ENCODE measurements at places on chromosomes 12 and 14. TPM values are rescaled to one million over a fixed set of nuclear protein-coding genes. Genes with fewer than 3 reads are reported as not detected.

DNA sequence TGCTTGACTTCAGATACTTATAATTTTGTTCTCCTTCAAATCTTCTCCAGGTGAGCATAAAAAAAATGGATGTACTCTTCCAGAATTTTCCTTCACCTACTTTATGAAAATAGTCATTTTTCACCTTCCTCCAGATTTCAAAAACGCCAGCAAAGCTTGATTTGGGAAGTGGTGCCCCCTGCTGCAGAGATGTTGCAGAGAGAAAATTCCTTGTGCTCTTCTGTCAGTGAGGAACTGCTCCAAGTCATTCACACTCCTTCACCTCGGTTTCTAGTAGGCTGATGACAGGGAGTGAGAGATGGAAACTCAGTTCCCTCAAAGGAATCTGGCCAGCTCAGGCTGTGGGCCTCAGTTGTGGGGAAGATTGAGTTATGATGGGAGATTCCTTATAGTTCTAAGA, 24.2 kb upstream of the RNASE3 start:
- H3K27me3 ChIP-seq, result no peaks in the 10 kb centered on the region
- H3K4me1 ChIP-seq, result no peaks in the 10 kb centered on the region
- H3K27ac ChIP-seq, result no peak overlapping the region
- no peaks in the 10 kb centered on the region for H3K36me3 ChIP-seq
- no peak for DNase-seq

The RBMS2 gene
- total RNA-seq, result 24.2 TPM

DNA sequence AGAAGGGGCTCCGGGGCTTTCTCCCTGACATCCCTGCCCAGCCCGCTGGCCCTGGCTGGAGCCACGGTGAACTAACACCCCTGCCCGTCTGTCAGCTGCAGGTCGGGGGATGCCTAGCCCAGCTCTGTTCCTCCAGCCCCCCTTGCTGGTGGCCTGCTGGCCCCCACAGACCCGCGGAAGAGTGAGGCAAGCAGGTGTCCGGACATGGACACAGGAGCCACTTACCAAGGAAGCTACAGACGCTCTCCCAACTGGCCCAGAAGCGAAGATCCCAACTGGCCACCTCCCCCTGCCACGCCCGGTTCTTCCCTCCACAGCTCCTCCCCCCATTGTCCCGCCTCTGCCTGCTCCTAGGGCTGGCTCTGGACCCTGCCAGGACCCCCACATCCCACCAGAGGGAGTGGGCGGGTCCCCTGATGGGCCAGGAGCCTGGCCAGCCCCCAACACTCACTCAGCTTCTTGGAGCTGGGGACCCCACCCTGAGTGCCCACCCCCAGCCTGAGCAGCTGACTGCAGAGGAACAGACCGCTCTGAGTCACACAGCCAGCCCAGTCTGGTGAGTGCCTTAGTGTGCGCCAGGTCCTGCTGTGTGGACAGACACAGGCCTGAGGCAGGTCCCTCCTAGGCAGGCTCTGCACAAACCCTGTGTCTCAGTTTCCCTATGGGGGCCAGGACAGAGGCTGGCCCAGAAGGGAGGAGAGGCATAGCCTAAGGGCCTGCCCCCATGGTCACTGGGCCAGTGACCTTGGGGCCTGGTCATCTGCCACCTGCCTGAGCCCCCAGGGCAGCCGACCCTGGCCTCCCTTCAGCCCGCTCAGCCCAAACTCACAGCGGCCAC, 7.7 kb downstream of the AHNAK2 start:
- H3K4me3 ChIP-seq, result peak overlapping the region; percentile 39
- peak; percentile 99 for DNase-seq
- peaks cover 43% of the 10 kb centered on the region for H3K4me1 ChIP-seq
- no peaks in the 10 kb centered on the region for H3K27me3 ChIP-seq

The HSP90AA1 gene
- 193 TPM for total RNA-seq

DNA sequence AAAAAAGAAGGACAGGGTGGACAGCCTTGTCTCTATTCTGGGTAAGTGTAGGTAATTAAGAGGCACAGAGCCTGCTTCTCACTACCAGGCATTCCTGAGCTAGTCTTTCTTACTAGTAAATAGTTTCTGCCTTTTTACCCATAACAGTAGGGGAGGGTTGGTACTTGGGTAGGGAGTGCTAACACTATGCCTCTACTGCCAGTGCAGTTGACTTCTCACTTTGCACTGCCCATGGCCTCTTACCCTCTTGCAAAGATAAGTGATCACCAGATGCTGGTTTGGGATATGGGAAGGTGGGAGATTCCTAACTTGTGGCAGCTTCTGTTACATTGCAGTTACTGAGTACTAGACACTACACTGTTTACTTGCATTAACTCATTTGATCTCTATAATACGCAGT, 11.6 kb downstream of the AHSA1 start:
- no peak overlapping the region for H3K4me3 ChIP-seq
- DNase-seq, result no peak
- no peaks in the 10 kb centered on the region for H3K4me1 ChIP-seq
- peaks cover 9% of the 10 kb centered on the region for H3K27me3 ChIP-seq

- peak overlapping the region; percentile 68 for H3K27ac ChIP-seq
- H3K36me3 ChIP-seq, result no peaks in the 10 kb centered on the region
- H3K4me3 ChIP-seq, result no peak overlapping the region
- no peaks in the 10 kb centered on the region for H3K27me3 ChIP-seq
- DNase-seq, result peak; percentile 92
- H3K4me1 ChIP-seq, result peaks cover 40% of the 10 kb centered on the region
Measured at GRCh38 chr12:645563-646071, 17.6 kb downstream of the NINJ2 start.

GRCh38 chr12:108356835-108357806, 18.0 kb upstream of the CMKLR1 start:
- H3K27me3 ChIP-seq, result no peaks in the 10 kb centered on the region
- peak; percentile 19 for DNase-seq
- no peak overlapping the region for H3K27ac ChIP-seq
- H3K36me3 ChIP-seq, result no peaks in the 10 kb centered on the region
- no peak overlapping the region for H3K4me3 ChIP-seq
- peaks cover 18% of the 10 kb centered on the region for H3K4me1 ChIP-seq

DNA sequence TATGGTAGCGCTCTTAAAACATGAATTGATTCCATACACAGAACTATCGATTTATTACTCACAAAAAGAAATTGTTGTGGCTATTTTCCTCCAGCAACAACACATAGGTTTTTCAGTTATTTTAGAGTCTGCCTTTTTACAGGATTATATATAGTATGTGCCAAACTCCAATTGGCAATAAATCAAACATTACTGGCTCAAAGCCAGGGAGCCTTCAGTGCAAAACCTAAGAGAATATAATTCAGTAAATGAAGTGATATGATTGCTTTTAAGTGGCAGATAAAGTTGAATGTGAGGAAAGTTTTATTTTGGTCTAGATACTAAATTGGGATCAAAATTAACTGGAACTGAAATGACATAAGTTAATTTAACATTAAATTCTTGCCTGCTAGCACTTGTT, 234.8 kb downstream of the PIK3C2G start:
- no peak overlapping the region for H3K27ac ChIP-seq
- H3K36me3 ChIP-seq, result no peaks in the 10 kb centered on the region
- H3K4me3 ChIP-seq, result no peak overlapping the region
- no peaks in the 10 kb centered on the region for H3K27me3 ChIP-seq

GRCh38 chr12:57218030-57218853, 1.6 kb downstream of the NXPH4 start:
- no peak overlapping the region for H3K4me3 ChIP-seq
- H3K27me3 ChIP-seq, result peaks cover 61% of the 10 kb centered on the region
- DNase-seq, result no peak
- peaks cover 14% of the 10 kb centered on the region for H3K4me1 ChIP-seq

DNA sequence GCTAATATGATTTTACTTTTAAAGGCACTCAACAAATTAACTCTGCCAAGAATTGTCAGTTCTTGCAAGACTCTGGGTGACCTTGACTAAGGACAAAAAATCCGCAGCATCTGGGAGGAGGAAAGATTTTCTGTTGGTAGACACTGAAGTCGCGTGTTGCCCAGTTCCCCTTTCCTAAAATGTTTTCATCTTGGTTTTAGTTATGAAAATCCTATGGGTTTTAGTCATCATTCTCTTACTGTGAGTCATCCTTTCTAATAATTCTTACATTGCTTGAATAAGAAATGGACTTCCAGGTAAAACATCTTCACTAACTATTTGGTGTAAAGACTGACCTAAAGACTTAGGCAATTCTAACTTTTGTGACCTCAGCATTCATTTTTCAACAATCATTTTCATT, 9.1 kb downstream of the GSG1 start:
- H3K27ac ChIP-seq, result peak overlapping the region; percentile 62
- no peak overlapping the region for H3K4me3 ChIP-seq
- no peak for DNase-seq
- H3K27me3 ChIP-seq, result no peaks in the 10 kb centered on the region

The PCK2 gene
- total RNA-seq, result 26.2 TPM

DNA sequence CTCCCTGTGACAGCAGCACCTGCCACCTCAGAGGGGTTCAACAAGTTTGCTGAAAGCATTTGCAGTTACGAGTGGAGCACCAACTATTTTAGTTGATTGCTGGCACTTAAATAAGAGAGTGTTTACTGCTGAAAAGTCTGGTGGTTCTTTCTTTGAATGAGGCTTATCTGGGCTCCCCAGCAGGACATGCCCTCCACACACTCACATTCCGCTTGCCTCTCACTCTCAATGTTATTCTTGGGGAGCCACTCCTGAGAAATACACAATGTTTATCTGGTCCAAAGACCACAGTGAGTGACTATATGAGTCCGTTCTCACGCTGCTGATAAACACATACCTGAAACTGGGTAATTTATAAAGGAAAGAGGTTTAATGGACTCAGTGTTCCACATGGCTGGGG, 31.9 kb downstream of the NT5DC3 start:
- no peak for DNase-seq
- no peaks in the 10 kb centered on the region for H3K27me3 ChIP-seq
- H3K36me3 ChIP-seq, result peaks cover 27% of the 10 kb centered on the region
- H3K4me3 ChIP-seq, result no peak overlapping the region

DNA sequence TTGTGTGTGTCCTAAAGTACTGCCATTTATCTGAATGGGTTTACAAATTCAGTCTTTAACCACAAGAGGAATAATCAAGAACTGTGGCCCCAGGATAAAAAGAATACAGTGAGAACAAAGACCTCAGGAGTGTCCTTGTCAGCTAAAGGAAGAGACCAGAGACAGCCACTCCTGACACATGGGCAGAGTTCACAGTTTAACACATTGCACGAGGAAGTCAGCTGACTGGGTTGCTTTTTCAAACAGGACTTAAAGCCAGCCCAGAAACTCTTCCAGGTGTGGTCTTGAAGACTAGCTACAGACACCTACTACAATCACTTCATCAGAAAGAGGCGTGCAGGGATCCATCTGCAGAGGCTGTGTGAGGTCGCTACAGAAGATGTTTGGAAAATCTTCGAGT, 42.8 kb downstream of the GNS start:
- DNase-seq, result no peak
- no peaks in the 10 kb centered on the region for H3K27me3 ChIP-seq
- H3K27ac ChIP-seq, result no peak overlapping the region
- H3K4me1 ChIP-seq, result peaks cover 8% of the 10 kb centered on the region

- H3K27me3 ChIP-seq, result peaks cover 2% of the 10 kb centered on the region
- H3K27ac ChIP-seq, result peak within 1 kb of the TSS; percentile 72
- peaks cover 6% of the 10 kb centered on the region for H3K4me1 ChIP-seq
- H3K36me3 ChIP-seq, result no peaks in the 10 kb centered on the region
Measured at GRCh38 chr12:56448860-56449621, at the start of gene TIMELESS. TSS of gene TIMELESS (minus strand) at chr12:56449426. CDS start at chr12:56434170, 15,256 bp downstream.

DNA sequence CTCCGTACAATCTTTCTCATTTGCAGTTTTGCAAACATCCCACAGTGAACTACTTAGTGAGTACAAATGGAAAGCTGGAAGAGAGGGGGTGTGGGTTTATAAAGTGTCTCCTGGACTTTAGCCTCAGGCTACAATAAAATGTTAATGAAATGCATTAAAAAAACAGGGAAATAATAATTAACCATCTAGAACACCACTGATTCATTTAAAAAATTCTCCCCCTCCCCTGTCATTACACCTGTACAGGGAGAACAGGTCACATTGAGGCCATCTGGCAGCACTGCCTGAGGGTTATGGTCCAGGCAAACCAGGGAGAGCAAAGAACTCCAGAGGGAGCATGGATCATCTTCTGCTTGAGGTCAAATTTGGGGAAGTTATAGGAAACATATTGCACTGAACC, 96.3 kb downstream of the TSPAN8 start:
- no peak overlapping the region for H3K27ac ChIP-seq
- no peaks in the 10 kb centered on the region for H3K27me3 ChIP-seq
- DNase-seq, result no peak
- no peaks in the 10 kb centered on the region for H3K4me1 ChIP-seq

The LBHD2 gene
- not detected for total RNA-seq

- no peaks in the 10 kb centered on the region for H3K27me3 ChIP-seq
- no peak for DNase-seq
- H3K27ac ChIP-seq, result no peak overlapping the region
- peaks cover 32% of the 10 kb centered on the region for H3K4me1 ChIP-seq
- peaks cover 49% of the 10 kb centered on the region for H3K36me3 ChIP-seq
Measured at GRCh38 chr14:71623939-71624338, 308.3 kb upstream of the RGS6 start.

- no peaks in the 10 kb centered on the region for H3K36me3 ChIP-seq
- peak; percentile 50 for DNase-seq
- H3K4me3 ChIP-seq, result no peak overlapping the region
- H3K4me1 ChIP-seq, result peaks cover 13% of the 10 kb centered on the region
- H3K27me3 ChIP-seq, result no peaks in the 10 kb centered on the region
Measured at GRCh38 chr12:92439420-92439805, 263.4 kb upstream of the PLEKHG7 start.

The AREL1 gene
- 27.9 TPM for total RNA-seq

The EIF5 gene
- total RNA-seq, result 197 TPM

DNA sequence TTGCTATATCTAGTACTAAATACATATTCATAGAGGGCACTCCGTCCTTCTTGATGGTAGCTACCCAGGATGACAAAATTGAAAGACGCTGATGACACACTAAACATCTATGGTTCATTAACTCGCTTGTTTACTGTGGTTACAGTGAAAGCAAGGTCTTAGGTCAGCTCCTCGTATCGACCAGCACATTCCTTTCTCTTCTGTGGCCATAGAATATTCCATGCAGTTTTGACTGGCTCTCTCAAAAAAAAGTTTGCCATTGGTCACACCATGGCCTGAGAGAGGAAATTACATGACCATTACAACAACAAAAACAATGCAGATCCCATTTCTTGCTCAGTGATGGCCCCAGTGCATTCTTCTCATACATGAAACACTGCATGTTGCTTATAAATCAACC, 411.4 kb upstream of the SOX5 start:
- H3K4me3 ChIP-seq, result no peak overlapping the region
- no peak for DNase-seq
- no peaks in the 10 kb centered on the region for H3K27me3 ChIP-seq
- H3K36me3 ChIP-seq, result no peaks in the 10 kb centered on the region
- H3K27ac ChIP-seq, result no peak overlapping the region
- no peaks in the 10 kb centered on the region for H3K4me1 ChIP-seq

GRCh38 chr12:111767362-111768158, 827 bp downstream of the ALDH2 start:
- no peak overlapping the region for H3K27ac ChIP-seq
- DNase-seq, result peak; percentile 87
- H3K4me3 ChIP-seq, result peak overlapping the region; percentile 78

DNA sequence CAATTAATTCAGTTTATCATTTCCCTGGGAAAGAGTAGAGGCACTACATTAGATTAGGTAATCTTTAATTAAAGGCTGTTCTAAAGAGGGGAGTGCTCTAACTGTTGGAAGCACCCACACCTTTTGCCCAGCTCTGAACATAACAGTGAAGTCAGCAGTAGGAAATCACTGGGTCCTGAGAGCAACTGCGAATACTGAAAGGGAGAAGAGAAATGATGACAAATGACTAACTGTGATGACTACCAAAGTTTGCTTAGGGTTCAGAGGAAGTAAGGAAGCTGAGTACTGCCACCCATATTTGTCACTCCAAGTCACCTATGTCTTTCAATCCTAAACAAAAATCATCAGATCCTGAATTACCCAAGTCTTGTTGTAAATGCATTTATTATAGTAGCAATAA, 140.6 kb downstream of the EPS8 start:
- H3K27me3 ChIP-seq, result no peaks in the 10 kb centered on the region
- peak; percentile 4 for DNase-seq
- peaks cover 38% of the 10 kb centered on the region for H3K4me1 ChIP-seq
- peak overlapping the region; percentile 65 for H3K27ac ChIP-seq
